ENCODE measurements at places on chromosomes 3 and 15.

DNA sequence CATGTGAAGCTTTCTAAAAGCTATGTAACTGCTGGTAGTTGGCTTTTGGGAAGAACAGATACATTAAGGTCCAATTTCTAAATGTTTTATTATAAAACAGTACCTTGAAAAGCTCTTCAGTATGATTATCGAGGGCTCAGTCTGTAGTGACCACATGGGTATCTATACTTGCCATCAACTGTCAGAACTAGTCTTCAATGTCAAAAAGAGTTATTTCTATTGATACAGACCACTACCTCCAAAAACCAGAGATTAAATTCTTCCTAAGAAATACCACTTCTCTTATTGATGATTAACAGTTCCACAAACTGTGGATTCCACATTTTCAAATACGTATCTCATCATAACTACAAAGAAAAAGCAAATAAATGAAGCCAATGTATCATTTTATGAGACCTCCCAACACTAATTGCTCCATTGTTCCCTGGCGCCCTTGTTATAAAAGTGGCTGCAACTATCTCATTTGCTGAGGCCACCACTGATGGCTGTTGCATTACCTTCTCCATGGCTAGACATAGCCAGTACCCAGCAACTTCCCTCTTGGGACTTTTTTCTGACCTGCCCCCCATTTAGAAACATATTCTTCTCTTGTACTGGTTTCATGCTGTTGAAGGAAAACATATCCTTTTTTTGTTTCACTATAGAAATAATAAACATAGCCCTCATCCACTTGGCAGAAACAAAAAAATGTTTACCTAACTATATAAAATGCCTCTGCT, 33.9 kb upstream of the MBNL1 start:
- DNase-seq = no peak

DNA sequence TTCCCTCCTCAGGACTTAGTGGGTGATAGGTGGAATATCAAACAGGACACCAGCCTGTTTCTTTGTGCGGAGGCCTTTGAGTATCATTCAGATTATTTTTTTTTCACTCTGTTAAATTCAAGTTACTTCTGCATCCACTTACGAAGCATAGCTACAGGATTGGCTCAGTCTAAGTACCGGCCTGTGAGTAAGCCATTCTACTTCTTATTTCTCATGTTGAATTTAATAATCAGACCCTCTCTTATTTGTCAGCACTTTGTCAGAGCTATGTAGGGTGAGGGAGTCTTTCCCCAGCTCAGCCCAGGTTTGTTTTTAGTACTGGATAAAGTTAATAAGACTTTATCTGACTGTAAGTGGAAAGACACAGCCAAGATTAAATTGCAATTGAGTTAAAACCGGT, 54.7 kb downstream of the ITPR1 start:
- no peak for DNase-seq

GRCh38 chr3:56811546-56812202, 9.9 kb upstream of the ARHGEF3 start:
- DNase-seq = no peak

DNA sequence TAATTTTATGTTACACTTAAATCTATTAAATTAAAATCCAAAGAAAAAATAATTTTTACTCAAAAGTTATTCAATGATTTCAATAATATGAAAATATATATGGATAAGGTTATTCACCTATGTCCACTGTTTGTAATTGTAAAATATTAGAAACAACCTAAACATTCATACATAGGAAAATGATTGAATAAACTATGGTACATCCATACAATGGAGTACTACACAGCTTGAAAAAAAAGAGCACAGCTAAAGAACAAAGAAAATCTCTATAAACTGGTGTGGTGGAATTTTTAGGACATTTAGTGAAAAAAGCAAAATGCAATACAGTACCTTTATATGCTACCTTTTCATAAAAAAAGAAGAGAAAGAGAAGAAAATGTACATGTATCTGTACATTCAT, 52.8 kb downstream of the SHOX2 start:
- DNase-seq = no peak

GRCh38 chr3:99570061-99570460, 68.3 kb upstream of the COL8A1 start:
- DNase-seq = no peak

- DNase-seq = no peak
Measured at GRCh38 chr3:32481791-32482631, 20.6 kb downstream of the CMTM6 start.

DNA sequence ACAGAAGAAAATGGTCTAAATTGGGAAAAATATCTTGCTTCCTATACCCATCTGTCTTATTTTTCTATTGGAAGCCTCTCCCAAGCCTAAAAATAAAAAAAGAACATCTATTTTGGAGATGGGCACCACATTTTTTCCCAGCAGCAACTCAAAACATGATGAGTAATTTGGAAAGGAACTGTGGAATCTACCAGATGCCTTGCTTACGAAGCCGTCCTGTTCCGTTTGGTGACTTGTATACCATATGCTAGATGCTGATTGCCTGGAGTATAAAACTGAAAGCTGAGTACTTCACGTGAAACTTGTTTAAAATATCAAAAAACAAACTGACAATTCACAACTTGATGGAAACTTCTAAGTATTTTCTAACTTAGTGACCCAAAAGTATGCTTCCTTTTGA, 491.0 kb downstream of the ROBO2 start:
- DNase-seq = no peak

GRCh38 chr3:46909535-46910161, 32.1 kb downstream of the PTH1R start:
- peak; percentile 76 for DNase-seq

DNA sequence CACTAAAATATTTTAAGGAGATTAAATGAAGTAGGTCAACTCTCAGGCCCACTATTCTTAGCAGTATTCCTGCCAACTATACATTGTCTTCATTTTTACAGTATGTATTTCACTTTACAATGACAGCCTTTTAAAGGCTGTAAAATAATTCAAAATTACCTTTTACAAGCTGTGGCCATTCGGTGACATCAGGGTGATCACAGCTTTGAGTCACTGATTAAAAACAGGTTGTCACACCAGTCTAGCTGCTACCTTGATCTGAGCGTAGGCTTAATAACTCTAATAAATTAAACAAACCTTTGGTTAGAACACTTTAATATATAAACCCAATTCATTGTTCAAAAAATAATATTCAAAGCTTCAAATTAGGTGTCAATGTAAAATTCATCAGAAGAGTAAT, 29.9 kb downstream of the UBE3A start:
- DNase-seq = no peak

GRCh38 chr3:116966649-116967048, 257.1 kb downstream of the TUSC7 start:
- DNase-seq = no peak

DNA sequence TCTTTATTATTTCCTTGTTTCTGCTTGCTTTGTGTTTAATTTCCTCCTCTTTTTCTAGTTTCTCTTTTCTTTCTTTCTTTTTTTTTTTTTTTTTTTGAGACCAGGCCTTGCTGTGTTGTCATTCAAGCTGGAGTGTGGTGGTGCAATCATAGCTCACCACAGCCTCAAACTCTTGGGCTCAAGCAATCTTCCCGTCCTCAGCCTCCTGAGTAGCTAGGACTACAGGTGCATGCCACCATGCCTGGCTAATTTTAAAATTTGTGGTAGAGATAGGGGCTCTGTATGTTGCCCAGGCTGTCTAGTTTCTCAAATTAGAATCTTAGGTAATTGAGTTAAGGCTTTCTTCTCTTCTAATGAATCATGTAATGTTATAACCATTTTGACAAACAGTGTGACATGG, 22.4 kb downstream of the SLMAP start:
- DNase-seq = no peak

GRCh38 chr3:56590814-56591213, 33.8 kb downstream of the CCDC66 start:
- DNase-seq = no peak

DNA sequence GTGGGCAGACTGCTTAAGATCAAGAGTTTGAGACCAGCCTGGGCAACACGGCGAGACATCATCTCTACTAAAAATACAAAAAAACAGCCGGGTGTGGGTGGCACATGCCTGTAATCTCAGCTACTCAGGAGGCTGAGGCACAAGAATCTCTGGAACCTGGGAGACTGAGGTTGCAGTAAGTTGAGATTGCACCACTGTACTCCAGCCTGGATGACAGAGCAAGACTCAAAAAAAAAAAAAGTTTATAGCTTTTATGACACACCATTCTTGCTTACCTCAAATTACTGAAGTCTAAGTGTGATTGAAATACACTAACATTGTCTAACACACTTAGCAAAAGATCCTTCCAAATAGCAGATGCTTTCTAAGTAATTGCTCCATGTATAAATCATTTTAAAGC, 207.6 kb downstream of the STAG1 start:
- no peak for DNase-seq

DNA sequence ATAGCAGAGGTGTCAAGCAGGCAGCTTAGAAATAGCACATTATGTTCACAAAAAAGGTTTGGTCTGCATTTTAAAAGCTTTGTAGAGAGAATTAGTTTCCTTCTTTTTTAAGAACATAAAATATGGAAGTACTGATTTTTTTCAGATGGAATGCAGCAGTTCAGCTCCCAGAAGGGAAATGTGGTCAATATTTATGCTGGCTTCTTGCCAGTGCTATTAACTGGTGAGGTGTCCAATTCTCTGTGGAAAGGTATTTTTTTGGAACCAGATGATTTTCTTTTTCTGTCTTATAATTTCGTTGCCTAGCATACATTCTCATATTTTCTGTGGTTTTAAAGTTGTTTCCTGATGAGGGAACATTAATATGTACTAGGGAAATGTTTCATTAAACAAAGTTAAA, 211.4 kb upstream of the ZNF385D start:
- DNase-seq = no peak

All from hypothalamus (tissue), 51 donors.